Natural killer cell treated with Interleukin-12 subunit alpha and Interleukin-12 subunit beta and Interleukin-15 and Interleukin-18, amount 100 ng/mL, for 72 hours (primary cell): ENCODE measurements at places on chromosomes 1 and 21.
A peak's percentile ranks its signal among the peaks of the same experiment; 100 is the strongest.

GRCh38 chr21:44789880-44790279, 11.7 kb downstream of the UBE2G2 start:
- DNase-seq = no peak

GRCh38 chr1:27668808-27669723, 2.9 kb downstream of the IFI6 start:
- peak; percentile 83 for DNase-seq

- DNase-seq = no peak
Observed at GRCh38 chr1:172753964-172754363, 95.1 kb downstream of the FASLG start.

DNA sequence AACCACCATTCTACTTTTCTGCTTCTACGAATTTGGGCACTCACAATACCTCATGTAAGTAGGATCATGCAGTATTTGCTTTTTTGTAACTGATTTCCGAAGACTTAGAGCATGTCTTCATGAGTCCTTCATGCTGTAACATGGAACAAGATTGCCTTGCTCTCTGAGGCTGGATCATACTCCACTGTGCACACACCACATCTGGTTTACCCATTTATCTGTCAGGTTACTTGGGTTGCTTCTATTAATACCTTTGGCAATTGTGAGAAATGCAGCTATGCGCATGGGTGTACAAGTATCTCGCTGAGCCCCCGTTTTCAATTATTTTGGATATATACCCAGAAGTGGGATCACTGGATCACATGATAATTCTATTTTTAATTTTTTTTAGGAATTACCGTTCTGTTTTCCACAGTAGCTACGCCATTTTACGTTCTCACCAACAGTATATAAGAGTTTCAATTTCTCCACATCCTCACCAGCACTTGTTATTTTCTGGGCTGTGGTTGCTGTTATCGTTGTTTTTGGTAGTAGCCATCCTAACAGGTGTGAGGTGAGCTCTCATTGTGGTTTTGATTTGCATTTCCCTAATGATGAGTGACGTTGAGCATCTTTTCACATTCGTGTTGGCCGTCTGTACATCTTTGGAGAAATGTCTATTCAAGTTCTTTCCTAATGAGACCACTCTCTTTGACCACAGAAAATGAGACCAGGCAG, 10.7 kb upstream of the SLC2A5 start:
- DNase-seq = no peak

- no peak for DNase-seq
Observed at GRCh38 chr1:67645495-67646144, 39.4 kb upstream of the GADD45A start.

DNA sequence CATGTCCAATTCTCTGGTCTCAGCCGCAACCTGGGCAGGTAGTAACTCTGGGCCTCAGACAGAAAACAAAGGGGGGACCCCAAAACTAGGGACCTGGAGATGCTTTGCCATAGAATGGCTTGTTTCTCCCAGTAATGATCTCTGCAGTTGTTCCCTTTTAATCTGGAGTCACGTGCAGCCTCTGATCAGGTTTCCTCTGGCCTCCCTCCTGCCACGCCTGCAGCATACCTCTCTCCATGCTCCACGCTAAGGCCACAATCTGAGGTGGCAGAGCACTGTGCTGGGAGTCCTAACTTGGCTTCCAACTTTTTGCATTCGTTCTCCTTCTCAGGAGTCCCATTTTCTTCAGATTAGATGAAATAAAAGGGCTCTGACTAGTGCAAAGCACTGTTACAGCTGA, 1.9 kb downstream of the PABPC4 start:
- DNase-seq = no peak

GRCh38 chr21:44572959-44573583, 458 bp upstream of the KRTAP10-4 start:
- DNase-seq = no peak

- DNase-seq = no peak
Observed at GRCh38 chr1:241610056-241610815, 29.9 kb downstream of the CHML start.

- DNase-seq = no peak
Observed at GRCh38 chr1:228957535-228957934, 222.3 kb downstream of the RHOU start.

GRCh38 chr1:54376430-54377039, 29.7 kb downstream of the SSBP3 start:
- peak; percentile 73 for DNase-seq
